ENCODE measurements at places on chromosomes 12 and 14.

DNA sequence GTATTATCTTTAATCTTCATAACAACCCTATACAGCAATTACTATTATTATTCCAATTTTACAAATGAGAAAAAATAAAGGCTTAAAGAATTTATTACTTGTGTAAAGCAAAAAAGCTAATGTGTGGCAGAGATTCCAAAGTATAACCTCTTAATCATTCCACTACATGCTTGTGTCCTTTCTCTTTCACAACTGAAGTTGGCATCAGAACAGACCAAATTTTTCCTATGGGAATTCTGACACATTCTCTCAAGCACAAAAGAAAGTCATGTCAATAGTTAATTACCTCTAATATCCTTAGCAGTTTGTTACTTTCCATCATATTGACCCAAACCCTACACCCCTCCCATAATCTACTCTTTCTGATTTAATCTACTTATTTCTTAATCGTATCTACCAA is 86.7 kb downstream of the BCL2L14 start:
- DNase-seq, result no peak

DNA sequence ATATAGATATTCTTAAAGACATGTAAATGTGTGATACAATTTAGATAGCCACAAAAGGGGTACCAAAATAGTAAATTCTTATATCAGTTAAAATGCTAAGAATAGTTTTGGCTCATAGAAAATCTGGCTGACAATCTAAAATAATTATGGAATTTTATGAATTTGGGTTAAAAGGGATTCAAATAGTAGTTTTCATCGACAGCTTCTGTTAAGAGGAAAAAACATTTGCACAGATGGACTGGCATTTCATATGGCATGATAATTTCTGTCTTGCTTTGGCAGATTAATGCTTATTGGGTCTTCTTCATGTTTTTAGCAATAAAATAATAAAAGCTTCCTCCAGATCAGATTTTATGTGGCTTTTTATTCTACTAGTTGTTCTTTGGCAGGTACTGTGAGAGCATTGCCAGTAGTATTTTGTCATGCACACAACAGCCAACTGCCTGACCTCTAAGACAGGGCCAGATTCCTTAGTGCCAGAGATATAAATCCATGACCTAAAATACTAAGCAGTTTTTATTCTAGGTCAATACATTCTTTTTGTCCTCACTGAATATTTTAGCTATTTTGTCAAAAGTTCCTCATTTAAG is 9.1 kb downstream of the ABCD2 start:
- no peak for DNase-seq

GRCh38 chr12:120737557-120738251 is 12.1 kb downstream of the ACADS start:
- no peak for DNase-seq

DNA sequence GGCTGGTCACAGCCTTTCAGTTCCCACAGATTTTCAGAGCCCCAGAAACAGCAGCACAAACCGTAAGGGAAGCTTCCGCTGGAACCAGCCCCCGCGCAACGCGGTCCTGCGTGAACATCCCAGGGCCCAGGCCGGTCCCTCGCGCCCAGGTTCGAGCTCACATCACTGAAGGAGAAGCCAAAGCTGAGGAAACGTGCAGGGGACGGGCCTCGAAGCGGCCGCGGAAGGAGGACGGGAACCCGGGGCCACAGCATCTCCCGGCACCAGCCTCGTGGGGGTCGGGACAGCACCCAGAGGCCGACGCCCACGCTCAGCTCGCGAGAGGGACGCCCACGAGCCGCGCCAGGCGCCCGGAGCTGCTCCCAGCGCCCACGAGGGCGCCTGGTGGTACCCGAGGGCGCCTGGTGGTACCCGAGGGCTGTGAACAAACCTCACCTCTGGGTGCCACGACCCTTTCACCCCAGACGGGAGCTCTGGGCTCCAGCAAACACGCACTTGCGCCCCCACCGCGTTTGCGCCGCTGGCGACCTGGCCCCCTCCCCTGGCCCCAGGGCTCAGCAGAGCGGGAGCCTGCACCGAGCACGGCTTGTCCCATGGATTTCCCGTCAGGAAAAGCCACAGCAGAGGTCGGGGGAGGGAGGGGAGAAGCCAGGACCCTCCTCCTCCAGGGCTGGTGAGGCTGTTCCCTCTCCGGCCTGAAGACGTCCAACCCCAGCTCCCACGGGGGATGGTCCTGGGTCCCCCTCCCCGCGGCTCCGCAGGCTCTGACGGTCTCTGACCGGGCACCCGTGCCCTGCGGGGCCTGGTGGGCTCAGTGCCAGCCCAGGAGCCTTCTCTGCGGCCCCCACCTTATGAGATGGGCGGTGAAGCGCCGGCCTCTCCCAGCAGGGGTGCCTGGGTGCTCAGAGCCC is 6.9 kb downstream of the LRCOL1 start:
- DNase-seq, result no peak

DNA sequence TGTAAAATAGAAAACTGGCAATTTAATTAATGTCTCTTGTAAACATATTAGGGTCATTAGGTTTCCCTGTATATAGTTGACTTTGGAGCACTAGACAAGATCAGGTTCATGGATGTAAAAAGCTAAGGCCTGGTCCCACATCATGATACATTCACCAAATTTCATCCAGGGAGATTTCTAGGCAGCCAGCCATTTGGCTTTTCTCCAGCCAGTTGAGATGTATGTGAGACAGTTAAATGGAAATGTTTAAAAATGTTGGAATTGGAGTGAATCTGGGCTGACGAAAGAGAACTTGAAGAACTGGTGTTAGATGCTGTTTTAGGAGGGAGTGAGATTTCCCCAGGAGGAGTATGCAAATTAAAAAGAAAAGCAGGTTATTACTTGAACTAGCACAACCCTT is 41.8 kb upstream of the CLEC14A start:
- no peak for DNase-seq

- DNase-seq, result no peak
Measured at GRCh38 chr12:96136725-96137378, 57.3 kb upstream of the ELK3 start.

Measured in stimulated activated CD4-positive, alpha-beta T cell treated with anti-CD3 and anti-CD28 coated beads, TNF-alpha, amount 100 ng/mL, for 24 hours (primary cell).